Activated CD4-positive, alpha-beta memory T cell treated with anti-CD3 and anti-CD28 coated beads, Interleukin-2, amount 10 ng/mL, durations not matched to agents 7 days and 5 days (primary cell): ENCODE measurements at places on chromosomes 12 and 14.

- H3K4me1 ChIP-seq, result no peaks in the 10 kb centered on the region
- no peaks in the 10 kb centered on the region for H3K36me3 ChIP-seq
- no peak for DNase-seq
Observed at GRCh38 chr12:85309125-85309566, 29.1 kb downstream of the ALX1 start.

DNA sequence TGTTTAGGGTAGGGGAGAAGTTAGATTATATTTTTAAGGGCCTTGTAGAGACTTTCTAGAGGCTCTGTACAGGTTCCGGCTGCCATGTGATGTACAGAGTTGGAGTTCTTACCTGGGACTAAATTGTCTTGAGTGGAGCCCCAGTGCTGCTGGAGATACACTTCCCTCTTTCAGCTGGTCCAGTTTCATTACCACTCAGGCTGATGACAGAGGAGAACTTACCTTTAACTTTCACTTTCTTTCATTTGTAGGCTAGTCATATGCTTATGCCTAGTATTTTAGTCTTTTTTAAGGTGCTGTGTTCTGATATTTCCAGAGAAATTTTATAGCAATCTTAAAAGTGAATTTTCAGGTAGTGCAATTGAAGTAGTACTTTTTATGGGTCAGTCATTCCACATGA, 117.3 kb downstream of the ERC1 start:
- H3K27ac ChIP-seq, result no peak overlapping the region
- peaks cover 5% of the 10 kb centered on the region for H3K36me3 ChIP-seq
- no peaks in the 10 kb centered on the region for H3K27me3 ChIP-seq
- H3K4me1 ChIP-seq, result peaks cover 19% of the 10 kb centered on the region
- no peak overlapping the region for H3K4me3 ChIP-seq
- no peak for DNase-seq

- H3K27ac ChIP-seq, result no peak overlapping the region
- H3K36me3 ChIP-seq, result no peaks in the 10 kb centered on the region
- H3K27me3 ChIP-seq, result peaks cover 3% of the 10 kb centered on the region
- DNase-seq, result no peak
- no peak overlapping the region for H3K4me3 ChIP-seq
Observed at GRCh38 chr12:56983386-56983785, 23.0 kb downstream of the ZBTB39 start.

DNA sequence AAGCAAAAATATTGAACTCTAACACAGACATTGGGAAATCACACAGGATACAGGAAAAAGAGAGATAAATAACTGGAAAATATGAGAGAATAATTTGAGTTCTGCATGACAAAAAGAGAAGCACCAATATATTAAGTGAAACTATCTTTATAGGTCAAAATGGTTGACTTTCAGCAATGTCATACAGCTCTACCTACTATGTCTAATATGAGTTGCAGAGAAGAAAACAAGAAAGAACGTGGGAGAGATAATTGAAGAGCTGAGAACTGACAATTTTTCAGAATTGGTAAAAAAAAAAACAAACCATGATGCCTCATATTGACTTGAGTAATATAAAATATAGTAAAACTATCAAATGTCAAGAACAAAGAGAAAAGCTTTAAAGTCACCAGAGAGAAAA, 221.7 kb downstream of the BCL11B start:
- no peak overlapping the region for H3K27ac ChIP-seq
- no peak overlapping the region for H3K4me3 ChIP-seq
- no peak for DNase-seq
- no peaks in the 10 kb centered on the region for H3K27me3 ChIP-seq
- H3K4me1 ChIP-seq, result no peaks in the 10 kb centered on the region

DNA sequence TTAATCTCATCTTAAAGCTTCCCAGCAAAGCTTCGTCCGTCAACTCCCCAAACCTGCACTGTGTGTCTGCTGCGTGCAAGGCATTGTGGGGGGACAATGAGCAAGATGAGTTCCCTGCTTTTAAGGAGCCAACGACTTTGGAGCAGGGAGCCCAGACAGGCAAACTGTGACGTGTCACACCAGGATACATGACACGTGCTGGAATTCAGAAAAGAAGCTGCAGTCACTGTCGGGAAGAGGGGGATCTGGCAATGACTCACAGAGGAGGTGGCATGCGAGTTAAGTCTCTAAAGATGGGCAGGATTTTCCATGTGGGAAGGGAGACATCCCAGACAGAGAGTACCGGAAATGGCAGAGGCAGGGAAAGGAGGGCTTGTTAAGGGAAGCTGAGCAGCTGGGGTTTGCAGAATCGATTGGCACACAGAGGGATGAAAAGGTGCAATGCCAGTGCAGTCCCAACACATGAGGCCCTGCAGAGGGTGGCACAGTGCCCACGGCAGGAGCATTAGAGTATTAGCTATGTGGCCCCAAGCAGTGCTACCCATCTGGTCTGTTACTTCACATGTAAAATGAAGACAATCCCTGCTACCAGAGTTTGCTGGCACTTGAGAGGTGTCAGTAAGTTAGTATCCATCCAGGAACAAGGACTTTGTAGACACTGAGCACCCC, 52.9 kb downstream of the SETD3 start:
- H3K4me3 ChIP-seq, result no peak overlapping the region
- H3K27ac ChIP-seq, result no peak overlapping the region
- H3K4me1 ChIP-seq, result peaks cover 16% of the 10 kb centered on the region
- H3K27me3 ChIP-seq, result no peaks in the 10 kb centered on the region

DNA sequence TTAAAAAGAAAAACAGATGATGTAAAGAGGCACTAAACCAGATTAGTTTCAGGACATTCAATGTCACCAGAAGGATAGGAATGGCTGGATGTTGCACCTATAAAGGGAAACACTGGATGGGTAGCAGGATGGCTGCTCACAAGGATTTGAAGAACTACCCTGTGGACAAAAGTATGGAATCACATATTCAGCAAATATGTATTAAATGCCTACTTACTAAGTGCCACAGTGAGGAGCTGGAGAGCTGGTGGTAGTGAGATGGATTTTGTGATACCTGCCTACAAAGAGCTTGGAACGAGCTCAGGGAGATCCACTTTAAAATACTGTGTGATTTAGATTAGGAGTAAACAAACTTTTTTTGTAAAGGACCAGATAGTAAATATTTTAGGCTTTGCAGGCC, 316.2 kb downstream of the PAWR start:
- H3K36me3 ChIP-seq, result no peaks in the 10 kb centered on the region
- H3K4me3 ChIP-seq, result no peak overlapping the region
- H3K27me3 ChIP-seq, result no peaks in the 10 kb centered on the region
- DNase-seq, result no peak
- no peaks in the 10 kb centered on the region for H3K4me1 ChIP-seq

GRCh38 chr12:75482646-75483045, 2.1 kb downstream of the GLIPR1 start:
- no peak for DNase-seq
- H3K36me3 ChIP-seq, result peaks cover 36% of the 10 kb centered on the region
- H3K4me3 ChIP-seq, result peak overlapping the region; percentile 87
- peaks cover 72% of the 10 kb centered on the region for H3K4me1 ChIP-seq

GRCh38 chr12:25997201-25997963, 38.9 kb downstream of the RASSF8 start:
- H3K27me3 ChIP-seq, result peaks cover 5% of the 10 kb centered on the region
- H3K4me3 ChIP-seq, result no peak overlapping the region

DNA sequence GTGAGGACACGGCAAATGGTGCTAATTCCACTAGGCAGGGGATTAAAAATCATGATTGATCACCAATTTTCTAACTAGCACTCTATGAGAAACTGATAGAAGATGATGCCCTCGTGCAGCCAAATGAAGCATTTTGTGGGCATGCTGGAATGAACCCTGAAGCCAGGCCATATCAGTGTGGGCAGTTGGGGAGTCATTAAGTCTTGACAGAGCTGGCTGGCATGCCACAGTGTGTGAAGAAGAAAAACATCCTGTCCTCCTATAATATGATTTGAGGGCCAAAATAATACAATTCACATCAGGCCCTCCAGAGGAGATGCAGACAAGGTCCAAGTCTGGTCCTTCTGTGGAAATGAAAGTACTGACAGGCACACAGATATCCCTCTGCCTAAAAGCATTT, 107.1 kb downstream of the TMTC1 start:
- no peak for DNase-seq
- no peak overlapping the region for H3K27ac ChIP-seq
- no peaks in the 10 kb centered on the region for H3K4me1 ChIP-seq
- peaks cover 4% of the 10 kb centered on the region for H3K27me3 ChIP-seq
- no peaks in the 10 kb centered on the region for H3K36me3 ChIP-seq

DNA sequence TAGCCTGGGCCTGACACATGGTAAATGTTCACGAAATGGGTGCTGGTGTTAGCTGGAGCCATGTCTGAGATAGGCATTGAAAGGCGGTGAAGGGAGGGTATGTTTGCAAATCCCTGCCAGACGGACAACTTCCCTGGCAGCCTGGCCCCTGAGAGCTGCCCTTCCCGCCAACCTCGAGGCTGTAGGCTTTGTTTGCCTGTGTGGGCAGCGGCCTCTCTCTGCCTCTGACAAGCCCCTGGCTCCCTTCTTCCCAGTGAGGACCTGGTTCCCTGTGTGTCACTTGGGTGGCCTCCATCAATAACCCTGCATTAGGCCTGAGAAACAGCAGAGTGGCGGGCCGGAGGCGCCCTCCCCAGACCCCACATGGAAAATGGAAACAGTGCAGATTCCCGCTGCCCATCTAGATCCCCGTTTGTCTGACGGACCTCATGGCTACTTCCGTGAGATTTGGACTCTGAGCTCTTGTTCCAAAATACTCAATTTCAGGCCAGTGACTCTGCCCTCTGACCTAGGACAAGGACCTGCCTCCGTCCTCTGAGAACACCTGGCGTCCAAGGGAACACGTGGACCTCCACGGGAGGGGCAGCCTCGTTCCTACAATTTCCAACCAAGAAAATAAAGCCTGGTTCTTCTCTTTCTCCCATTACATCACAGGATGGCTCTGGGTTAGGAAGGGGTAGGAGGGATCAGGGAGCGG, 325.5 kb downstream of the DPF3 start:
- no peak overlapping the region for H3K27ac ChIP-seq
- no peaks in the 10 kb centered on the region for H3K36me3 ChIP-seq
- no peak overlapping the region for H3K4me3 ChIP-seq
- H3K4me1 ChIP-seq, result no peaks in the 10 kb centered on the region
- peaks cover 27% of the 10 kb centered on the region for H3K27me3 ChIP-seq

GRCh38 chr12:19105463-19105862, 24.1 kb upstream of the PLEKHA5 start:
- H3K4me3 ChIP-seq, result no peak overlapping the region
- no peaks in the 10 kb centered on the region for H3K27me3 ChIP-seq
- H3K36me3 ChIP-seq, result no peaks in the 10 kb centered on the region
- H3K4me1 ChIP-seq, result no peaks in the 10 kb centered on the region
- no peak for DNase-seq
- H3K27ac ChIP-seq, result no peak overlapping the region

GRCh38 chr12:107318556-107318805, 225.1 kb upstream of the CRY1 start:
- H3K27me3 ChIP-seq, result peaks cover 27% of the 10 kb centered on the region
- DNase-seq, result no peak
- H3K36me3 ChIP-seq, result no peaks in the 10 kb centered on the region
- peaks cover 33% of the 10 kb centered on the region for H3K4me1 ChIP-seq
- H3K27ac ChIP-seq, result no peak overlapping the region

- no peak for DNase-seq
- H3K27me3 ChIP-seq, result peaks cover 49% of the 10 kb centered on the region
- H3K4me1 ChIP-seq, result peaks cover 19% of the 10 kb centered on the region
- H3K4me3 ChIP-seq, result peak overlapping the region; percentile 75
Observed at GRCh38 chr12:2957816-2958431, 1.3 kb upstream of the TEAD4 start.

DNA sequence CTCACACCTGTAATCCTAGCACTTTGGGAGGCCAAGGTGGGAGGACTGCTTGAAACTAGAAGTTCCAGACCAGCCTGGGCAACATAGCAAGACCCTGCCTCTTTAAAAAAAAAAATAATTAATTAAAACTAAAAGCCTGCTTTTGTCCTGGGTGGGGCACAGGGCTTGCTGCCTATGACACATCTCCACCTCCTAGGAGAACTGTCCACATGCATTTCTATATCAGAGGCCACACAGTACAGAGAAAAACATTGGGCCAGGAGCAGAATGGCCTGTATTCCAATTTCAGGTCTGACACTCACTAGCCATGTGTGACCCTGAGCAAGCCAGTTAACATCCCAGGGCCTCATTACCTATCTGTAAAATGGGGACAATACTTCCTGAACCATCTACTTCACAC, 31.9 kb downstream of the CCDC88C start:
- DNase-seq, result no peak
- H3K4me3 ChIP-seq, result no peak overlapping the region
- H3K36me3 ChIP-seq, result peaks cover 60% of the 10 kb centered on the region
- no peak overlapping the region for H3K27ac ChIP-seq
- H3K27me3 ChIP-seq, result no peaks in the 10 kb centered on the region
- H3K4me1 ChIP-seq, result peaks cover 85% of the 10 kb centered on the region

DNA sequence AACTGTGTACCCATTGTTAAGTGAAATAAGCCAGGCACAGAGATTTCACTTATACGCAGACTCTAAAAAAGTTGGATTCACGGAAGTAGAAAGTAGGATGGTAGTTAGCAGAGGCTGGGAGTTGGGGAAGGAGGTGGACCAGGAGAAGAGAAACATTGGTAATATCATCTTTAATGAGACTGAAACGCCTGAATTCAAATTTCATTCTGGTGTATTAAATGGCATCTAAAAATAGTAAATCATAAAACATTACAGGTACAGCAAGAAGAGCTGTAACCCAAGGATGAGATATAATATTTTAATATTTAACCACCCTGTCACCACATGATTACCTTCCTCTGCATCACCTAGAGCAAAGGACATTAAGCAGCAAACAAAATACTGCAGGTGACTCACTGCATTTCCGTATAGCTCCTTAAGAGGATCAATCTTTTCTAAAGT, 99.4 kb downstream of the EPS8 start:
- DNase-seq, result no peak
- no peak overlapping the region for H3K4me3 ChIP-seq
- H3K36me3 ChIP-seq, result peaks cover 3% of the 10 kb centered on the region
- peaks cover 10% of the 10 kb centered on the region for H3K4me1 ChIP-seq
- H3K27ac ChIP-seq, result no peak overlapping the region

DNA sequence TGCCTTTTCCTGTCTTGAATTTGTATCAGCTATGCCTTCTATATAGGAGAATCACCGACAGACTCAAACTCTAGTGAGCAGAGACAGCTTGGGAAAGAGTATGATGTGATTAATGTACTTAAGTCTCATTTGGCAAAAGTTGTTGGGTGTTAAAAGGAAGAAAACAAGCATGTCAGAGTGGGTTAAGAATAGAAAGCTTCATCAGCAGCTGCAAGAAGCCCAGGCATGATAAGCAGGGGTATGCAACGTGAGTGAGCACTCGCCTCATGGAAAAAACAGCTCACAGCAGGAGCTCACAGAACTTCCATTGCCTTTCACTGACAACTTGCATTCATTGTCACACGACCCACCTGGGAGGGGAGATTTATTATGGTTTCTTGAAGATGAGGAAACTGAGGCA, 35.9 kb upstream of the WNK1 start:
- peaks cover 1% of the 10 kb centered on the region for H3K27me3 ChIP-seq
- no peak for DNase-seq
- H3K27ac ChIP-seq, result no peak overlapping the region
- H3K4me1 ChIP-seq, result peaks cover 33% of the 10 kb centered on the region
- no peak overlapping the region for H3K4me3 ChIP-seq
- H3K36me3 ChIP-seq, result peaks cover 5% of the 10 kb centered on the region
